Fibroblast of the aortic adventitia (primary cell): ENCODE measurements at places on chromosomes 12 and 14.

GRCh38 chr12:33724867-33725266, 285.2 kb upstream of the SYT10 start:
- no peak for DNase-seq

GRCh38 chr12:104734541-104735095, 223.5 kb downstream of the SLC41A2 start:
- no peak for DNase-seq

DNA sequence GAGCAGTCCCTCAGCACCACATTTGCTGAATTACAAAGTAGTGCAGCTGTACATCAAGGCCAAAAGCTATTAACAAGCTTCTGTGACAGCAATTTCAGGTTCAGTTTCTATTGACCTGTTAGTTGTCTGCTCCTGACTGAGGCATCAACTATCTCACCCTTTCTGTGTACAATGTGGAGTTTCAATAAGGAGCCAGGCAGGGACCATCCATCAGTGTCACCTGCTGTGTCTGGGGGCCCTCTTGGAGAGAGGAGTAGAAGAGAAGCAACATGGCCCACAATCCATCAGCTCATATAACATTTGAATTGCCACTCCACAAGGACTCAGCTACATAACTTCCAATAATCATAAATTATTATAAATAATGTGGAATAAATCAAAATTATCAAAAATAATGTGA, 72.3 kb upstream of the CCDC196 start:
- DNase-seq: no peak

DNA sequence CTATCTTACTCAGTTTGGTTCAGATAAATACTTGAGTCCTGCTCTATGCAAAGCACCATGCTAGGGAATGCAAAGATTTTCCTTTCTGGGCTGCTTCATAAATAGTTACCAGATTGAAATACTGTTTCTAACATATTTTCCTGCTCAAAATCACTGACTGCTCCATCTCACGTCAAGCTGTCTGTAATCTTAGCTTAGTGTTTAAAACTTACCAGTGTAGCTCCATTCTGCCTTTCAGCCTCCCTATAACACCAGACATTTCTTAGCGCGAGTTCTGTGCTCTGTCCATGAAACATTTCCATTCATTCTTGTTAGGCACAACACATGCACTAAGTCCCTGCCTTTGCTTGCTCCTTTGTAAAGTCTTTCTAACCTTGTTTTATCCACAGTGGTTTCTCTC, 129.4 kb downstream of the NPAS3 start:
- DNase-seq: no peak
